ENCODE measurements at places on chromosomes 3 and 15. TPM values are rescaled to one million over a fixed set of nuclear protein-coding genes. Genes with fewer than 3 reads are reported as not detected.

SCAANT1 gene
- total RNA-seq: not detected

CNTN3 gene
- total RNA-seq: 2.3 TPM

FHIT gene
- 2.5 TPM for total RNA-seq

GOLGA8R gene
- total RNA-seq: 1.3 TPM

CAND2 gene
- 1.6 TPM for total RNA-seq

SLC22A14 gene
- 0.13 TPM for total RNA-seq

C3orf85 gene
- total RNA-seq: not detected

Measured in thoracic aorta endothelial cell (primary cell).